Activated T-cell treated with anti-CD3 and anti-CD28 coated beads for 4 hours (primary cell): ENCODE measurements at places on chromosomes 4 and X.

GRCh38 chrX:87900320-87900908, 382.8 kb downstream of the KLHL4 start:
- DNase-seq, result no peak

DNA sequence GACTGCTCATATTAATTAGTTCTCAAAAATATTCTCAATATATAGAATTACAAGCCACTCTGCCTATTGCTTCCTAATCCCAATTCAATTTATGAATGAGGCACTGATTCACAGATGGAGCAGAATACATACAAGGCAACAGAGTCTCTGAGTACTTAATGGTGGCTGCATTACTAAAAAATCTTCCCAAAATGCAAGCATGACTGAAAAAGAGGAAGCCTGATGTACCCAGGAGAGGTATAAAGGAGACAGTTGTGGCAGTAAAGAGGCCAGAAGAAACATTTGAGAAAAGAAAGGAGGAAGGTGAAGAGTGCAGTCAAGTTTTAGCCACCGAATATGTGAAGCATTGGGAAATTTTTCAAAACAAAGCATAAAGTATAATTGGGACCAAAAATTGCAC, 163.2 kb upstream of the INTU start:
- no peak for DNase-seq

DNA sequence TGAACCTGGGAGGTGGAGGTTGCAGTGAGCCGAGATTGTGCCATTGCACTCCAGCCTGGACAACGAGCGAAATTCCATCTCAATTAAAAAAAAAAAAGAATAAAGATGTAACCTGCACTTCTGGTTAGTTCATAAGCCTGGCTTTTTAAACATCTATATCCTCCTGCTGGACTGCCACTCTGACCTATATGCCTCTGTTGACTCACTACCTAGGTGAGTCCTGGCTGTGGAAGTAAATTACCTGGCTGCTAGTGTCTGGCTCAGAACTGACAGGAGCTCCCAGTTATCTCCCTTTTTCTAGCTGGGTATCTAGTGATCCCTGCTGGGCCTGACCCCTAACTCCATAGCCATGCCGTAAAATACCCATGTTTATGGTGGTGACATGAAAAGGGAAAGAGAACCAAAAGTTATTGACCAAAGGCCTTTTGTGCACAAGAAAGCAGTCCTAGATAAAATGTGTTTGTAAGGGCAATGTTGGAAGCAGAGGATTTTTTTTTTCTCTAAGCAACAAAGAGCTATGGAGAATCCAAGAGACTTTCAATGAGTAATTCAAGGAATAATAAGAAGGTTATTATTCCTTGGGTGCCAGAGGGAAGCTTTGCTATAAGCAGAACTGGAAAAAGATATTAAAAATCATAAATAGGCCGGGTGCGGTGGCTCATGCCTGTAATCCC, 10.4 kb upstream of the G3BP2 start:
- no peak for DNase-seq

GRCh38 chr4:91267543-91267942, 1036.2 kb upstream of the GRID2 start:
- DNase-seq, result no peak

DNA sequence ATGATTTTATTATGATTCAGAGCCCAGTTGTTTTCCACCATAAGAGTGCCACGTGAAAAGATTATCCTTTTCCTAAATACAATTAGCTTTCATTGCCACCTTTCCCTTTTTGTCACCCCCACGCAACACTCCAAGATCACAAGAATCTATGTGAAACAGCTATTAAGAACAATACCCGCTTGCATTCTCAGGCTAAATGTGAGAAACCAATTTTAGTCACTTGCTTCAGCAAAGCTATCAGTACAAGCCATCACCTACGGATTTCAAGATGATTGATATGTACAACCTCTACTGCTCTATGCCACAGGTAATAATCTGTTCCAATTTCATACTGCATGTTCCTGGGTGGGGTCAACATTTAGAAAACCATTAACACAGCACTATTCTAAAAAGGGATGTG, 2.5 kb downstream of the ATP11C start:
- DNase-seq, result no peak

DNA sequence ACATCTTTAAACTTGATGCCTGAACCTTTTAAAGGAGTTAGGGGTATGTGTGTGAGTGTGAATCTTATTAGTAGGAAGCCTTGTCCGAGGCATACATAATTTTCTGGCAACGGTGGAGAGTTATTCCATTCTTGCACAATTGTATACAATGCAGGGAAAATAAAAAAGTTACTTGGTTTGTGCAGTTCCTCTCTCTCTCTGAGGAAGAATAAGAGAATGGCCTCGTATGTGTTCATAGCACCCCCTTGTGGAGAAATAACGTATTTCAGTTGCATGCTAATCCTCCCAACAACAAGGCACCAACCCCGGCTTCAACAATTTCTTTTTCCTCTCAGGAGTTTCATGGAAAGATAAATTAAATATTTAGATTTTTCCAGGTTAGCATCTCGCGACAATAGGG, 33.7 kb upstream of the FGF13 start:
- DNase-seq, result no peak

DNA sequence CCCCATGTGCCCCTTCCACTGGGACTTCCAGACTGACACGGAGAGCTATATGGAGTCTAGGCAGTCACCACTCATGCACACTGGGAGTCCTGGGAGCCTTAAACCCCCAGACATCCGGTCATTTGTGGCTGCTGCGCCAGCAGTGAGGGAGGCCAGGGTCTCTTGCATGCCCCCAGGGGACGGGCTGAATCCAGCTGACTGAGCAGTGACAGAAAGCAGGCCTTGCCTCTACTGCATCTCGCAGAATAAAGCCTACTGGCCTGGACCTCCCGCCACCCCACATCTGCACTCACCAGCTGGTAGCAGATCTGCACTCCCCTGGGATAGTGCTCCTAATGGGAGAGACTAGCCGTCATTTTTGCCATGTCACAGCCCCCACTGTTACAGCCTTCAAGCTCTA, 1234.2 kb downstream of the FAM133A start:
- no peak for DNase-seq

DNA sequence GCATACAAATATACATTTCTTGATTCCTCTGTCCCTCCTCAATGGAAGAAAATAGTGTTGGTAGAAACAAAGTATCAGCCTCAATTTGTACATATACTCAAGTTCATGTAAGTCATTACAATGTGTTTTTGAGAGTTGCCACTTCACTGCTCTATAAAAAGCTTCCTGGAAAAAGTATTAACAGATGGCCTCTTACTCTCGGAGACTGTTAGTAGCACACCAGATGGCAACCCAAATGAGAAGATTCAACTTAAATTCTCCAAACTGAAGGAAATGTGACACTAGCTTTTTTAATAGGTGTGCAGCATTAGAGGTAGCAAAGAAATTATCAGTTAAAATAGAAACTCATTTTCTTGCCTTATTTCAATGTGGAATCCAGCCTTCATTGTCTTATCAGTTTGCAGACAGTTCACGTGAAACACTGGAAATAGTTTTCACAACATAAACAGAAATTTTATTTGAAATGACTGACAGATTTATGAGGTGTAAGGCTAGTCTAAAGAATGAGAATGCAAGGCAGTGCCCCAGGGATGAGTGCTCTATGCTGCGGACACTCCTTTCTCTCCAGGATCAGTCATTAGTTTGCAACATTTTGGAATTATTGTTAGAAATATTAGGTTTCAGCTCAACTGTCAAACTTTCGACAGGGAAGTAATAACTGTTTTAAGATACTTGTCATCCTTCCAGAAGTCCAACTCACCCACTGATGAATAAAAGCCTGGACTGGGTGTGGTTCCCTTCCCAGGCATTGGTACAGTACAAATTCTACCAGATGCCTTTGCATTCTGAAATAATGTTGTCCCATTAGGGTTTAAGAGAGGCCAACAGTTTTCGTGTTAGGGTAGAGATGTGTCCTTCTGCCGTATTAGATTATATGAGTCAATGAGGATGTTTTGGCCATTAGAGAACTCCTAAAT, 50.9 kb downstream of the IDS start:
- no peak for DNase-seq

DNA sequence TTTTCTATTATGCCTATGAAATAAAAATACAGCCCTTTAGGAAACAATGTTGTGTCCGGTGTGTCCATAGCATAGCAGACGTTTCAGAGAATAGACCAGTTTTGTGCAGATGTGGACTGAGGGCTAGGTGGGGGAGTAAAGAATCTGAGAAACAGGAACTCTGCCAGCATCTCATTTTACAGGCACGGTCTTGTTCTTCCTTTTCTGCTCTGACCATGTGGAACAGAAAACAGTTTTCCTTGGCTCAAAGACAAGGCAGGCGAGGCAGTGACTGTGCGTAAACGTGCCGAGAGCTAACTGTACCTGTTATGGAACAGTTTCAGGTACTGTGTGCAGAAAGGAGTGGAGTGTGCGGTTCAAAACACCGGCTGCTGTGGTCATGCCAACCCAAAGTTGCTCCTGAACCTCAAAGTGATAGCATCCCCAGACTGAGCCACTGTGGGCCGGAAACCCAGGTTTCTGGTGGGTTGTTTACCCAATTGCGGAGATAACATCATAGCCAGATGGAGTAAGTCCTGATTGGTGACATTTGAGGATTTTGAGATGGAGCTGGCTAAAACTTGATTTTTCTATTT, 20.2 kb downstream of the CNGA2 start:
- no peak for DNase-seq

GRCh38 chrX:144586756-144587155, 660.5 kb upstream of the SPANXN1 start:
- no peak for DNase-seq

DNA sequence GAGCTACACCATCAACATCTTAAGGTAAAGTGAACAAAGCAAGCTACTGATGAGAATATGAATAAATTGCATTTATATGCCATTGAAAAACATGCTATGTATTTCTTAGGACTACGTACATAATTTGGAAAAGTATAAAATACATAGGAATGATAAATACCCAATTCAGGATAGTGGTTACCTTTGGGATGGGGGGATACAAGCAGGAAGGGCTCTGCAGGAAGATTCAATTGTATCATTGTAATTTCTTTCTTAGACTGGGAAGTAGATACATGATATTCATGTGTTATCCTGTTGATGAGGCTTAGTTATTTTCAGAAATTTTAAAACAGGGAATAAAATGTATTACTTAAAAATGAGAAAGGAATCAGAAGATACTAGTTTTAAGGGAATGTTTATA, 43.4 kb downstream of the TRAPPC11 start:
- no peak for DNase-seq

- no peak for DNase-seq
Measured at GRCh38 chr4:166091912-166092510, 219.0 kb downstream of the TLL1 start.

GRCh38 chr4:146338512-146338911, 124.2 kb downstream of the REELD1 start:
- no peak for DNase-seq

DNA sequence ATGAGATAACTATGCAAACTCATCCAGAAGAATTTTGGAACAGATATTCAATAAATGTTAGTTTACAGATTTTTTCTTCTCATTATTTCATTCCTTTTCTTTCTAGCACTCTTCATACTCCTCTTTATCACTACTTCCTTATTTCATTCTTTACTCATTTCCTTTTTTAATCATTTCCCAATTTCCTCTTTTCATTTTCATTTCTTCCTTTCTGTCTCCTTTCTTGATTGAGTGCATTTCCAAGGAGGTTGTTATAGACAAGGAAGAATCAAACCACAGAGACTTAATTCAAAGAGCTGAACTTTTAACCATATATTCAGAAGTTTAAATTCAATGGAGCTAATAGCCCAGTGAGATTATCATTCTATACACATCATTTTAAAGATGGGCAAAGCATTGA, 600.7 kb downstream of the ARAP2 start:
- no peak for DNase-seq

DNA sequence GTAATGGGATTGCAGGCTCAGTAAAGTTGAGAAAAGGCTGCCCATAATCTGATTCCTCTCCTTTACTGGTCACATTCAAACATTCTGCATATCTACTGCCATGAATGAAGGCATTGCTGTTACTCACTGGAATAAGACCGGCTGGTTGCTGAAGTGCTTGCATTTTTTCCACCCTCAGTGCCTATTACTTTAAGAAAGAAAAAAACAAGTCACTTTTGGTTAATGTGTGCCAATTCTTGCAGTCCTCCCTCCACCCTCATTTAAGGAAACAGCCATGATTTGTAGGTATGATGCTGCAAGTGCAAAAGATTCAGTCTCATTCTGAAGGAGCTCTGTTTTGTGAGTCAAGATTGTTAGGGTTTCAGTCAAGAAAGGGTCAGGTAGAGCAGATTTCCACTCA, 94.9 kb downstream of the EMCN start:
- DNase-seq, result no peak

DNA sequence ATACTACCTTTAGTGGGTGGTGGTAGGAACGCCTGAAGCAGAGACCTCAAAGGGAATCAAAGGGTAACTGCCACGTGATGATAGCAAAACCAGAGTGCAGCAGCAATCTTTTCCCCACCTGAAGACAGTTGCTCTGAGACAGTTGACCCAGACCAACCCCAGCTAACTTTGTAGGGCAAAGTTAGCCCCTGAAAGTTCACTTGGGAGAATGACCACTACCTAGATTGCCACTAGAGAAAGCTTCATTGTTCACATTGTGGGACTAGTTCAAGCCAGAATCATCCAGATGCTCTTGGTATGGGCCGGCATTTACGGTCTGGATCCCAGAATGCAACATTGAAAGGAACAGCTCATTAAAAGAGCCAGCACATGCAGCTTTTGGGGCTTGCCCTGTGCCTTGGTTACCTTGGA, 4.1 kb downstream of the SEPTIN6 start:
- no peak for DNase-seq
